CD4-positive, alpha-beta T cell (primary cell): ENCODE measurements at places on chromosomes 13 and 19.

DNA sequence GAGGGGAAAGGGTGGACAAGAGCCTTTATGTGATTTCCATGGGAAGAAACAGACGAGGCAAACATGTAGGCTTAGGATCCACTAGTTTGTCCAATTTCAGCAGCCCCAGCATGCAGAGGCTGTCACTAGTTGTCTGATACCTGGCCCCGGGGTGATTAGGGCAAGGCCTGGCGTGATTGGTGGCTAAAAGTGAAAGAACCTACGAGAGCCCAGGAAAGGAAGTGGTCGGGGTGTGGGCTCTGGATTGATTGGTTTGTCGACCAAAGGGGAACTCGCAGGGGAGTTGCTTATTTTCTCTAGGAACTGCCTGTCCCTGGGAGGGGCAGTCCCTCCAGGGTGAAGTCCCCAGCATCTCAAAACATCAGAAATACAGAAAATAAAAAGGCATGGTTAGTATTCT lies 64.2 kb upstream of the UQCRFS1 start:
- peak; percentile 10 for DNase-seq

- DNase-seq, result no peak
Observed at GRCh38 chr19:20079476-20079875, 1.7 kb downstream of the ZNF90 start.

DNA sequence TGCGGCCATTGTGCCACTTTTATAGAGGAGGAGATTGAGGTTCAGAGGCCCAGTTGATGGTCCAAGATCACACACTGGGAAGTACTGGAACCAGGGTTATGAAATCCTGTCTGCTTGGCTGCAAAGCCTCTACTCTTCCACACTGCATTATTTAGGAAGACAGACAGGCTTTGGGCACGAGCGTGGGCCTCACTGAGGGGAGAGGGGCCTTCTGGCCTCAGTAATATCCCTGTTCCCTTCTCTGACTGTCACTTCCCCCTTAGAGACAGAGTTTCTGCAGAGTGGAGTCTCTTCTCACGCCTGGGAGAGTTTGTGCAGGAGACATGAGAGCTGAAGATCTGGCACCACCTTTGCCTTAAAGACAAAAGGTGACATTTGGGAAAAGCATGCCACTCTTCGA lies 49.0 kb upstream of the PNMA8B start:
- no peak for DNase-seq

DNA sequence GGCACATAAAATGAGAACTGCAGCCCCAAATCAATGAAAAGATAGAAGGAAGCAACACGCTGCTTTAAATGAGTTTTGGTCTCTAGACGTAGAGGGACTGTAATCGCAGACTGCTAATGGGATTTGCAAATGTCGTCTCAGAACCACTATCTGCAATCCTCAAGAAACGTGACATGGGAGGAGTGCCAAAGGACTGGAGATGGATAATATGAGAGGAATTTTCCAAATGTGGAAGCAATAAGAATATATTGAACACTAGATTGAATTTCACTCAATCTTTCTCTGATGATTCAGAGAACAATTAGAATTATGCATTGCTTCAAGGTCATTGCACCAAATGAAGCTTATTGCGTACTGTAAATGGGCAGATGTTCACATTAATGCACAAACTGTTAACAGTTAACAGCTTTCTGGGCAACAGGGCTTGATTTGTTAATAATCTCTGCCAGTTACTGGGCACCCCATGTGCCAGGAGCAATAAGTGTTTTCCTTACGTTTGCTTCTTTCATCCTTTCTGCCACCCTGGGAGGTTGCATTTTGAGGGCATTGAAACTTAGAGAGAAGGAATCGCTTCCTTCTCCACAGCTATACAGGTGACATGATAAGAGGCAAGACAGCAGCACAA lies 62.8 kb upstream of the WASF3 start:
- DNase-seq, result no peak

DNA sequence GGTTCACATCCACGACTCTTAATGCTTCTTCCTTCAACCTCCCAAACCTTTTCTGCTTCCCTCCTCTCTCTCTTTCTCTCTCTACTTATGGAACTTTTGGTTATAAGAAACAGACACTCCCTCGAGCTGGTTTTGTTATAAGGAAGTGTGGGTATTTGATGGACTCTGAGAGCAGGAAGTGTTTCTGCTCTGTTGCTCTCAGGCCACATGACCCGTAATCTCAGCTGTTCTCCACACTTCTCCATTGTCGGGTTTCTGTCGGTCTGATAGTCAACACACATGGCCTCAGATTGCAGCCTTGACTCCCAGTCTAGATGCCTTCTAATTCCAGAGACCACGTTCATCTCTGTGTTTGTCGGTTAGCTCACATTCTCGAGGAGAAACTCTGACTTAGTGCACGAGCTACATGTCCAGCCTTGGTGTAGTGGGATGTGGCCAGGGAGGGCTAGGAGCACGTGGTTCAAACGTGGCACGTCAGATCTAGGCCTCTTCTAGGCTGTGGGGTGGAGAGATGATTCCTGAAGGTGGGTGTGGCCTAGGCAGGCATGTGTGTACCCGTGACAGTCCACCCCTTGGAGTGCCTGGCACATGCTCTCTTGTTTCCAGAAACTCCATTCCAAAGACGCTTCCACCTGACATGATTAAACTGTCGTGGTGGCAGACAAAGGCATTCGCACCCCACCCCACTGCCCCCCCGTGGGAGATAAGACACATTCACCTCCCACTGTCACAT lies 26.3 kb downstream of the CNFN start:
- DNase-seq, result no peak

DNA sequence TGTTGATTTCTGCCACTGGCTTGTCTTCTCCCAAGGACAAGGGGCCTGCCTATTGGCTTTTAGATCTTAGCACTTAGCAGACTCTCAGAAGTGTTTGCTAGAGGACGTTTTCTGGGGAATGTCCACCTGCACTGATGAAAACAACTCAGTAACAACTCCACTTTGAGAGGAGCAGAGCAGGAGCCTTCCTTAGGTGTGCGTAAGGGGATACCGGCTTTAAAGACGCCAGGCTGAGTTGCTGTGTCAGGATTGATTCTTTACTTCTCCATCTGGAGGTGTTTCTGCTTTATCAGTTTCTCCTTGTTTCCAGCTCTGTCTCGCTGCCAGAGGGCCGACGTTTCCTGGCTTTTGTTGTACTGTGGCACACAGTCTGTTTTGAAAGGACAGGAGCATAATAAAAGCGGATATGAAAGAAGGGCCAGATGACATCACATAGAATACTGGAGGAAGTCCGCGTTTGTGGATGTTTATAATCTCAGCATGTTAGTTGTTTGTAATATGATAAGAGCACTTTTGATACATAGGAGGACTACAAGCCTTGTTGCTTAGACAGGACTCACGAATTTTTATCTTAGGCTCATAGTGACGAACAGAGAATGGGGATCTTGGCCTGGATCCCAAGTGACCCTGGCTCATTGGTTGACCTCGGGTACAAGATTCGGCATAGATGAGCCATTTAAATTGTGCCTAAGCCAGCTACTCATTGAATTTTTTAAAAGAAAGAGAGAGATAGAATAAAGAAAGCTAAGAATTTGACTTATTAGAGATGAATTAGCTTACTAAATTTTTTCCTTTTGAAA lies 34.6 kb downstream of the COL4A2 start:
- no peak for DNase-seq

DNA sequence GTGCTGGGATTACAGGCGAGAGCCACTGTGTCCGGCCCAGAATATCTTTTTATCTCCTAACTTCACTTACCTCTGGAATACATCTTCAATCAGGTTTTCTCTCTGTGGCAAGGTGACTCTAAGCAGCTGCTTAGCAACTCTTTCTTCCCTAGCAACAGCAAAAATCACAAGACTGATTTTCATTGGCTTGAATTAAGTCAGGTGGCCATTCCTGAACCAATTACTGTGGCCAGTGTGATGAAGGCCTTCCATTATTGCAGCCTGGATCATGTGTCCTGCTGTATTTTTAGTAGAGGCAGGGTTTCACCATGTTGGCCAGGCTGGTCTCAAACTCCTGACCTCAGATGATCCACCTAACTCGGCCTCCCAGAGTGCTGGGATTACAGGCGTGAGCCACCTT lies 9.0 kb upstream of the LTBP4 start:
- DNase-seq, result no peak

DNA sequence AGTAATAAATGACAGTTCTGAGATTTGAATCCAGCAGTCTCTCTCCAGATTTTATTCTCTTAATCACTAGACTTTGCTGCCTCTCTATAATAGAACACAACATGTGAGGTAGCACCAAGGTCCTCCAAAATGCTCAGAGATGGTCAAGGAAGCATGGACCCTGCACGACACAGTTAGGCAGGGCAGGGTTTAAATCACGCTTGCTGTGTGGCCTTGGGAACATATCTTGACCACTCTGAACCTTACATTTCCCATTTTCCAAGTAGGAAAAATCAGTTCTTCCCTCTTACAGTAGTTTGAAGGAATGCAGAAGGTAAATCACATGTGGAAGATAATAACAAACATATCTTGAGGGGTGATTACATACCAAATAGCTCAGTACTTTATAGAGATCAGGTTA lies 6.3 kb downstream of the SYT3 start:
- DNase-seq, result no peak

GRCh38 chr13:45718063-45718462 lies 15.9 kb downstream of the CBY2 start:
- no peak for DNase-seq

DNA sequence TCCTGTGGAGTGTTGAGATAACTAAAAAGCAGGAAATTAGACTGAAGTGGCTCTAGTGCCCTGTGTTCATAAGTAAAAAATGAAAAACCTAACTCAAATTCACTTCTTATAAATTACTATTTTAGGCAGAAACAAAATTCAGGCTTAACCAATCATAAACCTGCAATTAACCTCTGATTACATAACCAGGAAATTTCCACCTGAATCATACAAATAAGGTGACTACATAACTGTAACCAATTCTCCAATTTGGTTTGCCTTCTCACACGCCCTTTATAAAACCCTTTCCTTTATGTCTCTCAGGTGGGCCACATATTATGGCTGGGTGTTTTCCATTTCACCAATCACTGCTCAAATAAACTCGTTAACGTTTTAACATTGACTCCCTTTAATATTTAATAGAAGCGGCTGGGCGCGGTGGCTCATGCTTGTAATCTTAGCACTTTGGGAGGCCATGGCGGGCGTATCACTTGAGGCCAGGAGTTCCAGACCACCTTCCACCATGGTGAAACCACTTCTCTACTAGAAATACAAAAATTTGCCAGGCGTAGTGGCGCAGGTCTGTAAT lies 22.9 kb upstream of the ZNF724 start:
- no peak for DNase-seq

DNA sequence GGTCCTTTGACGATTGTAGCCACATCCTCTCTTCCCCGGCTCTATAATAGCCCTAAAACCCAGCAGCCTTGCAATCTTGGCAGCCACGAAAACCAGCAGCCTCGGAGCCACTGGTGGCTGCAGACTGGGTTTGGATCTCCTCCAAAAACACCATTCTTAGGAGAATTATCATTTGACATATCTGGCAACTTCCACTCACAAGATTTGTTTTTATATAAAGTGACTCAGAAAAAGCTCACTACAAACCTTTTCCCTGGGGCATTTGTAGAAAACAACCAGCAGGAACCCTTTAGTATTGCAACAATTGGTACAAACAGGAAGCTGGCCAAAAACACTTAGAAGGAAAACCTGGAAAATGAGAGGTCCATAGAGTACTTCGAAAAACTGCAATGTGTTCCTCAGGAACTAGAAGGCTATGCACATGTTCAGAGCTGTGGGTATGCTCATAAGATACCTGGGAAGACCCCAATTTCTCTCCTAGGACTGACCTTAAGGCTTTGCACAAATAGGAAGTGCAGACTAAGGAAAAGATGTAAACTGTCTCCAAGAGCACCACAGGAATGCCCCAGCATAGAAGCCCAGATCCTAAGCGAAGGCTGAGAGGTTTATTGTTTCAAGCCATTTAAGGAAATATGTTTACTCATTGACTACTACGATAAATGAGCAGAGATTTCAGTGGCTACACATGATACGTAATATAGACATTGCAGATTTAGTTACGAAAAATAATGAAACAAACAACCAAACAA lies 71.2 kb downstream of the MYO16 start:
- no peak for DNase-seq

GRCh38 chr13:30392681-30393045 lies 29.6 kb upstream of the UBE2L5 start:
- no peak for DNase-seq
